ENCODE measurements at places on chromosomes 11 and 22. TPM values are rescaled to one million over a fixed set of nuclear protein-coding genes. Genes with fewer than 3 reads are reported as not detected.
A peak's percentile ranks its signal among the peaks of the same experiment; 100 is the strongest.

The ASPHD2 gene
- 2.4 TPM for total RNA-seq

DNA sequence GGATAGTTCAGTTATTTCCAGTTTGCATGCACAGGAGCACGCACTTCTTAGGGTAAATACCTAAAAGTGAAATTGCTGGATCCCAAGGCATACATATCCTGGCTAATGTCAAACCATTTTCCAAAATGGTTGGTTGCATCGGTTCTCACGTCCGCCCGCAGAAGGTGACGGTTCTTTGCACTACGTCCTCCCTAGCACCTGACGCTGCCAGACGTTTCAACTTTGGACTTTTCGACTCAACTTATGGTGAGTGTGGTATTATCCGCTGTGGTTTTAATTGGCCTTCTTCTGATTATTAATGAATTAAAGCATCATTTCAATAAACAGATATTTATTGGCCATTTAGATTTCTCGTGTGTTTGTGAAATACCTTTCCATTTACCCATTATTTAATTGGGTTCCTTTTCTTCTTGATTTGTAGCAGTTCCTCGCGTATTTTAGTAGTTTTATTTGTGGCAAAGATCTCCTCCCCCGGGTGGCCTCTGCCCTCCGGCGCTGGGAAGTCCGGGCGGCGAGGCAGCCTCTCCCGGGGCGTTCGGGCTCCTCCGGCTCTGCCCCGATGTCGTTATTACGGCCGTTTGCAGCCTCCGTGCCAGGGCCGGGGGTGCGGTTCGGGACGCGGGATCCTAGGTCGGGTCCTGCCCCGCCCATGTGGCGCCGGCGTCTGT is at the start of gene JHY:
JHY (plus strand) TSS at position 571 of the 668 bp plus-strand sequence. CDS start 3,091 bp downstream, outside the sequence.
- H3K27ac ChIP-seq = peak within 1 kb of the TSS; percentile 94
- H3K4me1 ChIP-seq = peaks cover 7% of the 10 kb centered on the region
- peaks cover 37% of the 10 kb centered on the region for H3K27me3 ChIP-seq
- no peaks in the 10 kb centered on the region for H3K36me3 ChIP-seq
- peak within 1 kb of the TSS; percentile 93 for H3K4me3 ChIP-seq

DNA sequence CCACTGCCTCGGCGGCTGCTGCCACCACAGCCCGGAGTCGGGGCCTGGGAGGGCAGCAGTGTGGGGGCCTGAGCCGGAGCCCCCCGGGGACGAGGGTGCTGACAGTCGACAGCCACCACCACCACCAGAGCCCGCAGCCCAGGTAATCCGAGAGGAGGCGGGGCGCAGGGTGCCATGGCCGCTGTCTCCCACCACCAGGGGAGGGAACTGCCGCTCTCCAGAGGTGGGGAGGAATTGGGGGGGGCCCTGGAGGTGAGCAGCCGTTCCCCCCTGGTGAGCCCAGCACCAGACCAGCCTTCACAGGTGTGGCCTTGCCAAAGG is 12.6 kb downstream of the TRIOBP start:
- no peaks in the 10 kb centered on the region for H3K27me3 ChIP-seq
- no peak overlapping the region for H3K4me3 ChIP-seq
- DNase-seq = no peak
- no peak overlapping the region for H3K27ac ChIP-seq

- no peak overlapping the region for H3K4me3 ChIP-seq
- DNase-seq = no peak
- H3K36me3 ChIP-seq = no peaks in the 10 kb centered on the region
- H3K4me1 ChIP-seq = no peaks in the 10 kb centered on the region
Measured at GRCh38 chr11:84854498-84854880, 772.7 kb downstream of the DLG2 start.

DNA sequence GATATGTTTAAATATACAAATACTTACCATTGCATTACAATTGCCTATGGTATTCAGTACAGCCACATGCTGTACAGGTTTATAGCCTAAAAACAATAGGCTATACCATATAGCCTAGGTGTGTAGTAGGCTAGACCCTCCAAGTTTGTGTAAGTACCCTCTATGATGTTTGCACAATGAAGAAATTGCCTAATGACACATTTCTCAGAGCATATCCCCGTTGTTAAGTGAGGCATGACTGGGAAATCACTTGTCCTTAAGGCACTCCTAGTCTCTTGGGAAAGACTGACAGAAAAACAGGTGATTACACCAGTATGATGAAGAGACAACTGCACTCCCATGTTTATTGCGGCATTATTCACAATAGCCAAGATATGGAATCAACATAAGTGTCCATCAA is 187.2 kb downstream of the SPON1 start:
- peaks cover 19% of the 10 kb centered on the region for H3K27me3 ChIP-seq
- no peaks in the 10 kb centered on the region for H3K36me3 ChIP-seq
- H3K4me1 ChIP-seq = no peaks in the 10 kb centered on the region
- no peak for DNase-seq
- no peak overlapping the region for H3K4me3 ChIP-seq

The MRPL17 gene
- total RNA-seq = 67.3 TPM

DNA sequence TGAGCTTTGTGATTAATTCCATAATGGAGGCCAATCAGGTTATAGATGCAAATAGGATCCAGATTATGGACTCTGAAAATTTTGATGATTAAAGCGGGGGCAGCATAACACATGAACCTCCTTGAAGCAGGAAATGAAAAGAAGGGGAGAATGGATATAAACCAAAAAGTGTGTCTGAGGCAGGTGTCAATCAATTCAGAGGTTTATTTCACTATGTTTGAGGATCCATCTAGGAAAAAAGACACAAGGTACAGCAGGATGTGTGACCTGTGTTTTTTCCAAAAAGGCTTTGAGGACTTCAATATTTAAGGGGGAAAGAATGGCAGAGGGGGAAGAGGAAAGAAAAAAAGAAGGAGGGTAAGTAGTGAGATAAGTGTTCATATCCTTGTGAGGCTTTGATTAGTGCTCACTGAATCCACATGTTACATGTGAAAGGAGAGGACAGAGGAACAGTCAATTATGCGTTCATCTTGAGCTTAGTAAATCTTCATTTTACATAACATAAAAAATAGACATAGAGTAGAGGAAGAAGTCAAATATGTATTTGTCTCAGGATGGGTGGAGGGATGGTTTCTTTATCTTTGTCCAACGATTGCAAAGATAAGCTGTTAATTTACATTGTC is 34.1 kb downstream of the MS4A2 start:
- H3K27ac ChIP-seq = no peak overlapping the region
- H3K4me3 ChIP-seq = no peak overlapping the region
- H3K27me3 ChIP-seq = no peaks in the 10 kb centered on the region
- DNase-seq = no peak
- peaks cover 3% of the 10 kb centered on the region for H3K4me1 ChIP-seq
- no peaks in the 10 kb centered on the region for H3K36me3 ChIP-seq

DNA sequence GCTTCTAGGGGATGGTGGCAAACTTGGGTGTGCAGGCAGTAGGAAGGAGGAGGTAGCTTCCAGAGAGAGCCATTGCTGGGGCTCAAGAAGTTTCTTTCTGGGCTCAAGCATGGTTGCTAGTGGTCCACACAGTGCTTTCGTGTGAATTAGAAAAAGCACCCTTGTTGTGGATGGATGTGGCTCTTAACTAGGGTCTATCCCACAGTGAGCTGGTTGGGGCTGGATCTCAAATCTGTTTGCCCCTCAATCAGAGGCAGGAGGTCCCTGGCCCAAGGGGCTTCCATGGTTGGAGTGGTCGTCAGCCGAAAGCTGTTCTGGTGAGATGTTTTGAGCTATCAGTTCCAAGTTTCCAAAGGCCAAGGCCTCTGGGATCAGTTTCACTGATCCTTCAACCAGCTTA is 35.0 kb downstream of the ZBTB16 start:
- DNase-seq = no peak
- H3K27ac ChIP-seq = no peak overlapping the region
- peaks cover 55% of the 10 kb centered on the region for H3K4me1 ChIP-seq
- H3K27me3 ChIP-seq = peaks cover 43% of the 10 kb centered on the region

The LARGE2 gene
- 12.4 TPM for total RNA-seq

DNA sequence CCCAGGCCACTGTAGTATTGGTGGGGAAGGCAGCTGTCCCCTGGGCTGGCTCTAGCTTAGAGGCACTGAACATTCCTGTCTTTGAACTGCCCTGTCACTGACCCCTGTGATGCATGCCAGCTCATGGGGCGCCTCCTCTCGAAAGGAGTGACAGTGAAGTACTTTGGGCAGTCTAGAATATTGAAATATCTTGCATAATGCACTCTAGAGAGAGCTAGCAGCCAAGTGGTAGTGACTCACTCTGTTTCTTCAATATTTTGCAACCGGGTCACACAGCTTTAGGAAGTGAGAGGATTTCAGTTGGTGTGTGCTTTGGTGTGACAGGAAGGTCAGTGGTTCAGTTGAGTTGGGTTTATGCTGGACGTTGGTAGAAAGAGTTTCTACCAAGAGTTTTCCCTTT is 35.5 kb upstream of the ST14 start:
- H3K27me3 ChIP-seq = no peaks in the 10 kb centered on the region
- no peak for DNase-seq
- no peak overlapping the region for H3K4me3 ChIP-seq
- H3K27ac ChIP-seq = peak overlapping the region; percentile 85

The SULT4A1 gene
- total RNA-seq = 10.8 TPM

DNA sequence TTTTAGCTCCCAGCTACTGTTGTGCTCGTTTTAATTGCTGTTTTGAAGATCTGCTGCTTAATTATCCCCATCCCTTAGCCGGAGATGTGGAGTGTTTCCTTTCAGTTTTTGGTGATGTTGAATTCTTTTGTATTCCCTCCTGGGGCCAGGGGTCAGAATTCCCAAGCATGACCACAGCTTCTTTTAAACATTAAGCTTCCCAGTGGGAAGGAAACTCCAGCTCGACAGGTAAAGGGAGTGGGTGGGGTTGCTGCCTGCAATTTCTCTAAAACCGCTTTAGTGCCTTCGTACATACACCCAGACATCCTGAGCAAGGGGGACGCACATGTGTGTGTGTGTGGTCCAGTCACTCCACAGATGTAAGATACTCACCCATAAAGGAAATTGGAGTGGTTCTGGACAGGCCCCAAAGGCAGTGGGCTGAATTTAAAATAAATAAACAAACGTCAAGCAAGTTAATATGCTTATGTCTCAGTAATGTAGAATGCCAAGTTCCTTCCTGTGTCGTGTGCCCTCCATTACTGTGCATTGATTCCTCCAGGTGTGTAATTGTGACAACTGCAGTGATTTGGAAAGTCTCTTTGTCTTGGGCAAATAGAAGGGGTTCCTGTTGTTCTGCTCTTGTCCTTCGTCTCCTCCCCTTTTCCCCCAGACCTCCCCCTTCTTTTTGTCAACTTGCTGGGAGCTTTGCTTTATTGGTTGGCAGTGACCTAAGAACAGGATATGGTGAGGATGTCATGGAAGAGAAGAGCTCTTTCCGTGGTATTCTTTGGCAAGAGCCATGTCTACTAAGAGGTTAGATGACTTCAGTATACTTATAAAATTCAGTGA is 19.2 kb upstream of the ADSL start:
- H3K36me3 ChIP-seq = peaks cover 8% of the 10 kb centered on the region
- H3K4me3 ChIP-seq = peak overlapping the region; percentile 5

The FGF19 gene
- total RNA-seq = 3.5 TPM

- H3K36me3 ChIP-seq = no peaks in the 10 kb centered on the region
- H3K4me3 ChIP-seq = no peak overlapping the region
- no peak for DNase-seq
- peaks cover 47% of the 10 kb centered on the region for H3K27me3 ChIP-seq
Measured at GRCh38 chr11:131663405-131664200, 293.2 kb downstream of the NTM start.

- peaks cover 30% of the 10 kb centered on the region for H3K4me1 ChIP-seq
- no peak overlapping the region for H3K4me3 ChIP-seq
Measured at GRCh38 chr11:130602641-130603334, 154.3 kb downstream of the ADAMTS15 start.

GRCh38 chr11:101848262-101848661 is 66.5 kb upstream of the CEP126 start:
- H3K4me1 ChIP-seq = no peaks in the 10 kb centered on the region
- DNase-seq = no peak
- H3K27ac ChIP-seq = no peak overlapping the region
- H3K4me3 ChIP-seq = no peak overlapping the region
- H3K27me3 ChIP-seq = no peaks in the 10 kb centered on the region

The OR8B2 gene
- not detected for total RNA-seq

DNA sequence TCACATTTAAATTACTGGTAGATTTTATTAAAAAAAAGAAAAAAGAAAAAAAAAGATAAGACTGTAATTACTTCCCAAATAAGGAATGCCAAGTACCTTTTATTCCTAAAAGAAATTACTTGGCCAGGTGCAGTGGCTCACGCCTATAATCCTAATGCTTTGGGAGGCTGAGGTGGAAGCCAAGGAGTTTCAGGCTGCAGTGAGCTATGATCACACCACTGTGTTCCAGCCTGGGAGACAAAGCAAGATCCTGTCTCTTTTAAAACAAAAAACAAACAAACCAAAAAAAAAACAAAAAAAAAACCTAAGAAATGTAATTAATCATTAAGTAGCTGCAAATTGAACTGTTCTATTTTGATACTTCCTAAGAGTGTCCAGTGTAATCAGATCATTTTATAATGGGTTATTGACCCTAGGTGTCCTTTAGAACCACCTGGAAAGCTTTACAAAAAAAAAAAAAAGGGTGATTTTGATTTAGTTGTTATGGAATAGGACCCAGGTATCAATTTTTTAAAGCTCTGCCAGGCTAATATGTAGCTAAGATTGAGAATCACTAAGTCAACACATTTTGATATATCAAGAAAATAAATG is 10.8 kb downstream of the LIN7C start:
- no peaks in the 10 kb centered on the region for H3K4me1 ChIP-seq
- H3K27ac ChIP-seq = no peak overlapping the region
- no peak for DNase-seq
- H3K4me3 ChIP-seq = no peak overlapping the region
- no peaks in the 10 kb centered on the region for H3K27me3 ChIP-seq

GRCh38 chr22:23722724-23723123 is 28.2 kb downstream of the ZNF70 start:
- H3K27me3 ChIP-seq = no peaks in the 10 kb centered on the region
- no peaks in the 10 kb centered on the region for H3K4me1 ChIP-seq
- H3K36me3 ChIP-seq = no peaks in the 10 kb centered on the region
- no peak overlapping the region for H3K27ac ChIP-seq
- H3K4me3 ChIP-seq = no peak overlapping the region
- no peak for DNase-seq

DNA sequence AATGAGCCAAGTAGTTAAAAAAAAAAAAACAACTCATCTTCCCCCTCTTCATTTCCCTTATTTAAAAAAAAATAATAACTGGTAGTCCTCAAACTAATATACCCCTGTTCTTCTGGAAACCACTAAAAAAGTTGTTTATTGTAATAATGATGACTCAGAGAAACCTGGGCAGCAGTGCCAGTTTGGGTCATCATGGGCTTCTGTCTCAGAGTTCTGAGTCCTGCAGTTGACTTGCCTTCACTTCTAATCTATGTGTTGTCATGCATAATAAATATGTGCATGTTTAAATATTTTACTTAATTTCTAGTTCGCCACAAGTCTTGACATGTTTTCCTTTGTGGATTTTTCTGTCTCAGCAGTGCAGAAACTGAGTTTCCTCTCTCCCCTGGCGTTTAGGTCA is 46.8 kb downstream of the PPP2R1B start:
- H3K4me1 ChIP-seq = peaks cover 19% of the 10 kb centered on the region
- DNase-seq = no peak
- no peaks in the 10 kb centered on the region for H3K27me3 ChIP-seq
- no peak overlapping the region for H3K4me3 ChIP-seq

All from type B pancreatic cell (in vitro differentiated cells).